CD4-positive, CD25-positive, alpha-beta regulatory T cell (primary cell): ENCODE measurements at places on chromosomes 16 and 17. TPM values are rescaled to one million over a fixed set of nuclear protein-coding genes. Genes with fewer than 3 reads are reported as not detected.

WNK4 gene
- total RNA-seq, result not detected

CTRB1 gene
- total RNA-seq, result not detected

ORC6 gene
- total RNA-seq, result 8.7 TPM

SLC9A5 gene
- total RNA-seq, result 1.3 TPM

PIK3R6 gene
- 1.1 TPM for total RNA-seq

SMIM36 gene
- not detected for total RNA-seq
